ENCODE measurements at places on chromosomes 3 and 15.

GRCh38 chr3:16467393-16467792 lies 46.1 kb downstream of the RFTN1 start:
- DNase-seq = no peak

GRCh38 chr3:185153171-185153771 lies 411 bp upstream of the C3orf70 start:
- no peak for DNase-seq

DNA sequence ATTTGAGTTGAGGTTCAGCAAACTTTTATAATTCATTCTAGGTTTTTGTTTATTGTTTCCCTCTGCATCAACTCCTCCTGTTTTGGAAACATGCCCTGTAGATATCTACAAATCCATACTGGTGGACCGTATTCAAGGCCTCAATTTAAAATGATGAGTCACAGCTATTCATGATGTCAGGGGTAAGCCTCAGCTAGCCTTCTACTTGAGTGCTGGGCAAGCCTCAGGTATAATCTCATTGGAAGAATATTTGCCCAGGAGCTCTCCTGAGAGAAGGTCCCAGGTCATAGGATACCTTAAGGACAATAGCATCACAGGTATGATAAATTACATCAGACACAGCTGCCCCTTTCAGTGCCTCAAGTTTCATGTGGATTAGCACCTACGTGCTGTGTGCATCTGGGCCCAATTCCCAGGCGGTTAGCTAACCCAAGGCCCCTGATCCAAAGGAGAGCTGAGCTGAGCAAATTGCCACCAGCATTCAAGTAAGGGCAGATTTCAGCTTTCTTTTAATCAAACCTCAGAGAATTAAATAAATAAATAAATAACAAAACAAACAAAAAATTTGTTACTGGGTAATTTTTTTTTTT lies 87.5 kb downstream of the KCNMB2 start:
- DNase-seq = no peak

- no peak for DNase-seq
These were observed 597.7 kb downstream of the OTOL1 start for GRCh38 chr3:162094301-162094700.

- peak; percentile 54 for DNase-seq
These were observed 27.3 kb downstream of the KLF13 start for GRCh38 chr15:31353931-31354330.

DNA sequence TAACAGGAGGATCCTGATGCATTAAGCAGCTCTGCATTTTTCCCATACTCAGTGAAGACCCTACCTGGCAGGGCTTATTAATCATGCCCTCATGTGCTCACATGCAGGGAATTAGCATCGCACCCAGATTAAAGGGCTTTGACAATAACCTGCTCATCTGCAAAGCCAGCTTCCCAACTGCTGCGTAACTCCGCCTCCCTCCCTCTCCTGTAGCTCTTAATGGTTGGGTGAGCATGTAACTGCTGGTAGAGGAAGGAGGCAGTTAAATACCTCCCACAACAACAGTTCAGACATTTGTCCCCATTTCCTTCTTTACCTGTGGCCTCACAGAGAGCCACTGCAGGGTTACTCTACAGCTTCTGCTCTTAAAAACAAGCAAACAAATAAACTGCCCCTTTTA lies 203.6 kb upstream of the WNT5A start:
- DNase-seq = no peak

GRCh38 chr15:88465633-88466224 lies 1.5 kb downstream of the MRPL46 start:
- DNase-seq = peak; percentile 35

GRCh38 chr15:53833134-53833624 lies 73.7 kb upstream of the WDR72 start:
- DNase-seq = no peak

GRCh38 chr15:78629031-78629715 lies 8.4 kb upstream of the CHRNA3 start:
- DNase-seq = no peak

DNA sequence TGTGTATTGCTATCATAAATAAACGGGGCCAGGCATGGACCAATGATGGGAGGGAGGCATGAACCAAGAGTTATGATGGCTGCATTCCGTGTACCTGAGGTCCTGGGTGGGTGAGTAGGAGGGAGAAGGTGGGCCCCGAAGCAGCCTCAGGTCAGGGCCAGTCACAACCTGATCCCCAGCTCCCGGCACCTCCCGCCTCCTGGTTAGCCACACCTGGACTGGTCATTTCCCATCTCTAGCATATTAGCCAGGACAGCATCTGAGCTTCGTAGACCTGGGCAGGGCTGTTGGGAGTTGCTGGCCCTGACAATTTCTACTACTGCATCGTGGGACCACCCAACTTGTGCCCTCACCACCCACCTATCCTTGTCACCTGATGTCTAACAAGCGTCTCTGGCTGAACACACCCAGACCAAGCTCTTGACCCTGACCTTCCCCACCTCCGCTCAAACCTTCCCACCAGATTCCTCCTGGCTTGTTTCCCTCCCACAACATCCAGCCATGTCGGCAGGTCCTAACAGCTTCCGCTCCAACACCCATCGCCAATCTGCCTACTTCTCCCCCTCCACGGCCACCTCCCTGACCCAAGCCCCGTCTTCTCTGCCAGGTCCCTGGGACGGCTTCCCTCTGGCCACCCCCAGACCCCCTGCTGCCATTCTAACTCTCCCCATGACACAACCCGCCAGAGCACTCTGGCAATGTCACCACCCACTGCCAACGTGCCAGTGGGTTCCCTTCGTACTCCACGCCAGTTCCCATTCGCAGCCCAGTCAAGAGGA lies 133.8 kb upstream of the IQSEC1 start:
- no peak for DNase-seq

- no peak for DNase-seq
These were observed 53.3 kb downstream of the PPARG start for GRCh38 chr3:12342151-12342550.

All from AG08396 (cell line).